ENCODE measurements at places on chromosomes 13 and 19.
A peak's percentile ranks its signal among the peaks of the same experiment; 100 is the strongest.

DNA sequence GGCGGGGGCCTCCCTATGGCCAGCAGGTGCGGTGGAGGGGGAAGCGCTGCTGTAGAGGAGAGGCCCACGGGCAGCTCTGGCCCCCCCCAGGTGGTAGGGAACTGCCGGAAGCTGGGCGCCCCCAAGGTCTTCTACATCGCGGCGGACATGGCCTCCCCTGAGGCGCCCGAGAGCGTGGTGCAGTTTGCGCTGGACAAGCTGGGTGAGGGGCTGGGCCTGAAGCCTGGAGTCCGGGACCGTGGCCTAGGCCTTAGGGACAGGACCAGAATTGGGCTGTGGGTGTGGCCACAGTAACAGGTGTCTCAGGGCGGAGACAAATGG is 3.8 kb upstream of the RPL36 start:
- DNase-seq, result no peak

- DNase-seq, result no peak
Observed at GRCh38 chr13:94242554-94242953, 236.9 kb downstream of the DCT start.

DNA sequence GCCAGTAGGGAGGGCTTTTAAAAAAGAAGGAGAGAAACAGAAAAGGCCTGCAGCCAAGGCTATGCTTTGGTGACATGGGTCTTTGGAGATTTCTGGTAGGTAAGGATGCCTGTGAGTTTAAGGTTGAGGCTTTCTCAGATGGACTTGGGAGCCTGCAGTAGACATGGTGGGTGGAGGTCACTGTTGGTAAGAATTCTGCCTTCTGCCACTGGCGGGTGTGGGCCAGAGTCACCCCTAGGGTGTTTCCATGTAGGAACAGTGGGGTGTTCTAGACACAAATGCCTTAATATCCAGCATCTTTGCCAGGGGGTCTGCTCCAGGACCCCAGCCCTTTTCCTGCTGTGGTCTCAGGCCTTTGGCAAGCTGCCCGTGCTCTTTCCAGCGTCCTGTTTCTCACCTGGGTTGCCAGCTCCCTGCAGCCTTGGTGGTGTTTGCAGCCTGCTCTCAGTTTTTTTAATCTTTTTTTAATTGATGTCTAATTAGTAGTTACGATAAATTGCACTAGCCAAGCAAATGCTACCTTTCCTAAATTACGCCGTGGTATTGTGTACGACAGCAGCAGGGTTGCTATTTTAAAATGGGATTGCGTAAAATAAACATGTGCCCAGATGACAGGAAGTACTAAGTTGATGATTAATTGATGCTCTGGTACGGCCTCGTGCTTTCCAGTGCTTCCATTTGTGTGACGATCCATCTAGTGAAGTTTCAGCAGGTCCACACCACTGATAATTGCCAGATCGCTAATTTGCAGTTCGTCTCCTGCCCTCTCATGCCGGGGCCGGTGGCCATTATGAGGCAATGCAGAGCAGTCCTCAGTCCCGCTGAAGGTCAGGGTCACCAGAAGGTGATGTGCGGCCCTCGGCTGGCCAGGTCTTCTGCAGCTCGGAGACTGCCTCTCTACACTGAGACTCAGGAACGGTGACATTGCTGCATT is 35.3 kb upstream of the NPAS1 start:
- DNase-seq, result no peak

GRCh38 chr13:111944171-111944583 is 122.8 kb upstream of the SOX1 start:
- no peak for DNase-seq

DNA sequence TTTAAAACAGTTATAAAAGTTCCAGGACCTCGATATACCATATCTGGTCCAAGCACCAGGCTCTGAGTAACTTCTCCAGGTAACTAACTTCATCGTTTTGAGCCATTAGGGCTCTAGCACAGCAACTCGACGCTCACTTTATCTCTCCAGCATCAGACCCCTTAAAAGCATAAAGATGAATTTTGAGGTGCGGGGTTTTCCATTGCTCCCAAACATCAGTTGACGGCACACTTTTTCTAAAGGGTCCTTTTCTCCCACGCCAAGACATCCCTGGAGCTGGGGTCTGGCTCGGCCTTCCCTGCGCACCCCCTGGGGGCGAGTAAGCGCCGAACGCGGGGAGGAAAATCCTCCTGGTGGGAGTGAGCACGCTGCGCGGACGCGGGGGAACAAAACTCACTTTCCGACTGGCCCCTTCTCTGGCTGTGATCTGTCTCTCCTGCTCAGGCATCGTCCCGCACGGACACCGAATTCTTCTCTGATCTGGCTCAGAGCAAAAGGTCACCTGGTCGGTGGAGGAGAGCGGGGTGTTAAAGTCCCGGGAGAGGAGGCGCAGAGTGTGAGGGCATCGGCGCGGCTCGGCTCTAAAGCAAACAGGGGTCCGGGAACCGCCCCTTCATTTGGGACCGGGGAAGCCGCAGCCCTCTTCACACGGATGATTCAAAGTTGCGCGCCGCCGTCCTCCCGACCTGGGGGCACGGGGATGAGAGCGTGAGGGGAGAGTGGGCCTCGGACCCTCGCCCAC is at the start of gene ATP7B:
TSS of gene ATP7B (minus strand) at position 561 of the 742 bp plus-strand sequence. CDS start at position 448, 113 bp downstream.
- DNase-seq, result no peak

DNA sequence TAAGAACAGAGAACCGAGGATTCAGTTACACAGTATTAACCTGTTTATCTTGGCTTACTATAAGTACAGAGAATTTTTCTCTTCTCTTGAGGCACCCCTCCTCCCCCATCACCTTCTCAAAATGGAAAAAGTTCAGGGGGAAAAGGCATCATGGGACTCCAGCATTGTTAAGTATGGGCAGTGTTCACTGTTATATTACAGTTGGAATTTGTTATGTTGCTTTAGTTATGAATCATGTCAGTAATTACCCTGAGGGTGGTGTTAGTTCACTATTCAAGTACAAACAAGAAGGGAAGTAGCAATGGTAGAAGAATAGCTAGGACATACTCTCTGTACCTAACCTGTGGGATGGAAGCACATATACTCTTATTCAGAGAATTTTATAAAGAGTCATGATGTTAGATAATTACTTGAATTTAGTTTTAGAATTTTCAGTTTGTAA is 12.0 kb downstream of the LPAR6 start:
- peak; percentile 64 for DNase-seq

DNA sequence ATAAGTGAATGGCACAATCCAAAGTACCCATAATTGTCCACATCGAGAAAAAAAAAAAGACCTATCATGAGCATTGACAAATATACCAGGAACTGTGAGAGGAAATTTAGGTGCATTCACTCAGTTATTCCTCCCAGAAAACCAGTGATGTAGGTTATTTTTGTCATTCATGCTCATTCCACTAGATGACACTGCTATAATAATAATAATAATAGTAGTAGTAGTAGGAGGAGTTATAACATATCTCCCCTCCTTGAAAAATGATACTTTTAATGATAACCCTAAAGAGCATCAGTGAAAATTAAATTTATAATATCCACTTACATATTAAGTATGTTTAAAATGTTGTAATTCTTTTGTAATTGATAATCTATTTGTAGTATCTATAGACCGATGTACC is 463.9 kb upstream of the MIR17HG start:
- DNase-seq, result no peak

DNA sequence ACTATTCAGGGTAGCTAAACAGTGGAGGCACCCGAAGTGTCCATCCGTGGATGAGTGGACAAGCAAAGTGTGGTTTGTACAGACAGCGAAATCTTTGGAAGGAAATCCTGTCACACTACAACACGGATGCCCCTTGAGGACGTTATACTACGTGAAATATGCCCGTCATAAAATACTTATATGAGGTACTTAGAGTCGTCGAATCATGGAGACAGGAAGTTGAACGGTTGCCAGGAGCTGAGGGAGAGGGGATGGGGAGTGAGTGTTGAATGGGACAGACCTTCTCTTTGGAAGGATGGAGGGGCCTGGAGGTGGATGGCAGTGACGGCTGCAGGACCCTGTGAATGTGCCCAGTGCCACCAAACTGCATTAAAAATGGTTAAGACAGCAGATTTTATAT is 11.6 kb downstream of the ATP4B start:
- DNase-seq, result no peak

DNA sequence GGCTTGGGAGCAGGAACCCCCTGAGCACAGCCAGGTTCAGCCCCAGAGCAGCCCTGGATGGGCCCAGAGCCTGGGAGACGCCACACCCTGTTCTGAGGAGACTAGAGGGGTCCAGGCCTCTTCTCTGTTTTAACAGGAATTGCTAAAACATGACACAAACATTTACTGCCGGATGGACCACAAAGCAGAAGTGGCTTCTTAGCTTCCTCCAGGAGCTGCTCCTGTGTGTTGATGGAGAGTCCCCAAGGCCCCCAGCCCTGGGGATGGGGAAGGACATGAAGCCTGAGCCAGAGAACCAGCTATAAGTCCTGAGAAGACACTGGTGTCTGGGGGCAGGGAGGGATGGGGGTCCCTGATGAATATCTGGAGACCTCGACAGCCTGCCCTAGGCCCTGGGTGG is 14.6 kb downstream of the CEACAM3 start:
- DNase-seq, result no peak

DNA sequence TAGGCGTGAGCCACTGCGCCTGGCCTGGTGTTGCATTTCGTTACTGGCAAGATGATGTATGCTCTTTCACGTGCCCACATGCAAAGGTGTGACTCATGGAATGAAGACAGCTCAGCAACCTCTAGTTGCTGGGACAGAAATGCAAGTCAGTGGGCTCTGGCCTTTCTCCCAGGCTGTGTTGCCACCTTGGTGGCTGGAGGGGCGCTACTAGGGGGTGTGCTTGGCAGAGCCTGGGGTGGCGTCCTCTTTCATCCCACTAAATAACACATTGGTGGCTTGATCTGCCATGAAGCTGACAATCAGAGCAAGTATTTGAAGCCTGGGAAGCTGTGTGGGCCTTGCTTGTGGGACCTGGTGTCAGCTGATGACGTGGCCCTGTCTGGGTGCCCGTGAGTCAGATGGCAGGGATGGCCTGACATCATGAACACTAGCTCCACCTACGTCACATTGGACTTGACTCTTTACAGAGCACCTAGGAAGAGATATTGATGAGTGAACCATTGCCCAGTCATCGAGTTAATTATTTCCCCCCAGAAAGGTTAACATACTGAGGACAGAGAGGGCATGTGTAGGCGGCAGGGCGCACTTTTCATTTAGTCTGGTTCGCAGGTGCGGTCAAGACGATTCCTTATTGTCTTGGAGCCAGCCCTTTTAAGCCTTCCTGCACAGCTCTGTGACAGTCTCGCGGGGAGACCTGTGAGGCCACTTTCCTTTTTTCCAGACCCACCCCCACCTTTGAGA is 154.2 kb downstream of the TM9SF2 start:
- no peak for DNase-seq

DNA sequence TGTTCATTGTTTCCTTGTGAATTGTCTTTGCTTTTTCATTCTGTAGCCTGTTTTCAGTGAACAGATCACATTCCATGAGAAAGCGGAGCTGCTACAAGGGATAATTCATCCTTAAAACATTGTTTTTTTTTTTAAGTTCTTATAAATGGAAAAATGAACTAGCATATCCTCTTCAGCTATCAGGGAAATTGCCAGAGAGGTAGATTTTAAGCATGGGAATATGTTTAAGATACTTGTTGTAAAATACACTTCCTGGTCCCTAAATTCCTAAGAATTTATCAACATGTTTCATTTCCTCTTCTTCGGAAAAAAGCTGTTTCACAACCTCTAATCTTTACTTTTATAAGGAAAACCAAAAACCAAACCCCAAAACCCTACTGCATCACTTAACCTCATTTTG is 238.0 kb downstream of the POSTN start:
- no peak for DNase-seq

DNA sequence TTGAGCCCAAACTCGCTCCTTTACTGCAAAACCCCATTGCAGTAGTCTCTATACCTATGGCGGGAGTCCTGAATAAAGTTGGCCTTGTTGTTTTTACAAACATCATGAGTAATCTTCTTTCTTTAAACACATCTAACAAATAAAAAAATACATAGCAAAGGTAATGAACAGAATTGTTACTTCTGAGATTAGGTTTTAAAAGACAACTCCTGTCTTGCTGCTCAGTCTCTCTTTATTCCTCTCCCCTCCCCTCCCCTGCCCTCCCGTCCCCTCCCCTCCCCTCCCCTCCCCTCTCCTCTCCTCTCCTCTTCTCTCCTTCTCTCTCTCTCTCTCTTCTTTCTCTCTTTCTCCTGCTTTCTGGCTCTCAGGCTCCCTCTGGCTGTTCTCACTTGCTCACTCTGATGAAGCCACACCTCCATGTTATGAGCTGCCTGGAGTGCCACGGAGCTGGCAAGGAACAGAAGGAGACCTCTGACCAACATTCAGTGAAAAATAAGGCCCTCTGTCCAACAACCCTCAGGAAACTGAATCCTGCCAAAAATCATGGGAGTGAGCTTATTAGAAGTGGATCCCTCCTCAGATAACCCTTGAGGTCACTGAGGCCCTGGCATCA is 300.7 kb upstream of the MIR17HG start:
- no peak for DNase-seq
